NCI-H1417 treated with DMSO at 0.1 percent for 48 hours (cell line): ENCODE measurements at places on chromosomes 2 and 18.

GRCh38 chr2:40820319-40820718 lies 368.4 kb upstream of the SLC8A1 start:
- DNase-seq, result no peak

- DNase-seq, result no peak
Measured at GRCh38 chr2:233473878-233474277, 92.7 kb downstream of the USP40 start.

DNA sequence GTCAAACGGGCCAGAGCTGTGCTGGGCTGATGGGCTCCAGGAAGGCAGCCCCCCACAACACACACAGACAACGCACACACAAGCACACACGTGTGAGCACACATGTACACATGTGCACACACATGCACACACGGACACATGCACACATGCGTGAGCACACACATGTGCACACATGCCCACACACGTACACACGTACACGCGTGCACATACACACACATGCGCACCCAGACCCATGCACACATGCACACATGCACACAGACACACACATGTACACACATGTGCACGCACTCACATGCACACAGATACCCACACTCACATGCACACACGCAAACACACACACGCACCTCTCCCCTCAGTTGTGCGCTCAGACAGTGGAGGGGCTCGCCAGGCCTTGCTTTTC lies 31.2 kb upstream of the HPCAL1 start:
- no peak for DNase-seq

DNA sequence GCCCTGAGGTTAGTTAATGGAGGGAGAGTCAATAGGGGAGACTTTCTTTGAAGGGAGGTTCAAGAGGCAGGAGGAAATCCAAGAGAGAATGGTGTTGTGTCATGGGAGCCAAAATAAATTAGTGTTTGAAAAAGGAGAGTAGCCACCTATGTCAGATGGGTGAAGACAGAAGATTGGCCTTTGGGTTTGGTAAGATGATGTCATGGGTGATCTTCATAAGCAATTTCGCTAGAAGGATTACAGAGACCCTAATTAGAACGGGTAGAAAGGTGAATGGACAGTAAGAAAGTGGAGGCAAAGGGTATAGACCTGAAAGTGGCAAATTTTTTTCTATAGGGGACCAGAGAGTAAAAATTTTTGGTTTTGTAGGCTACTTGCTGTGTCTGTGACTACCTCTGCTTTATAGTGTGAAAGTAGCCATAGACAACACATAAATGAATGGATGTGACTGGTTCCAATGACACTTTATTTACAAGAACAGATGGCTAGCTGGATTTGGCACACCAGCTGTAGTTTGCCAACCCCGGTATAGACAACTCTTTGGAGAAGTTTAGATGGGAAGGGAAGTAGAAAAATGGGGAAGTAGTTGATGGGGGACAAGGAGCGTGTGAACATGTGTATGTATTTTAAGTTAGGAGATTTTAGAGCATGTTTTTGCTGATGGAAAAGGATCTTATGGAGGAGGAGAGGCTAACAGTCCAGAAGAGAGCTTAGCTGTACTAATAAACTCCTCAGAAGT lies 9.3 kb downstream of the STAMBP start:
- DNase-seq, result no peak

- DNase-seq, result no peak
Measured at GRCh38 chr2:58073008-58073407, 26.4 kb downstream of the VRK2 start.

GRCh38 chr2:26864226-26864625 lies 16.3 kb downstream of the DPYSL5 start:
- DNase-seq, result no peak

- no peak for DNase-seq
Measured at GRCh38 chr2:38672445-38673391, 6.8 kb downstream of the GALM start.

GRCh38 chr2:128154225-128154624 lies 63.2 kb downstream of the UGGT1 start:
- DNase-seq, result no peak

GRCh38 chr2:147086715-147087114 lies 758.1 kb upstream of the ACVR2A start:
- no peak for DNase-seq

- no peak for DNase-seq
Measured at GRCh38 chr2:28415010-28415409, 22.4 kb downstream of the FOSL2 start.

DNA sequence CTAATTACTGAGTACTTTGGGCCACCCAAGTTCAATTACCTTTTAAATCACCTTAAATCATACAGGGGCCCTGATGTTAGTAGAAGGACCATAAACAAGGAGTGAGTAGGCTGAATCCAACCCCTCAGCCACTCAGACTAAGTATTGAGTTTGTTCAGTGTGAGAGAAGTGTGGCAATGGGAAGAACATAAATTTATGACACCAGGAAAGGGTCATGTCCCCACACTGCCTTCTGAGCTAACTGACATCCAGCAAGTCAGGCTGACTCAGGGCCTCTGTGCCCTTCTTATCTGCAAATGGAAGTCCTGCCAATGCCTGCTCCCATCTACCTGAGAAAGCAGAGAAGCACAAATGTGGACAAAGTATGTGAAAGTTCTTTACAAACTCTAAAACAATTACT lies 12.9 kb downstream of the PLEKHM3 start:
- DNase-seq, result no peak

GRCh38 chr2:70173520-70173919 lies 17.3 kb downstream of the C2orf42 start:
- no peak for DNase-seq

GRCh38 chr2:164835302-164835701 lies 6.3 kb downstream of the COBLL1 start:
- no peak for DNase-seq

- DNase-seq, result no peak
Measured at GRCh38 chr18:23890589-23890988, 124.0 kb upstream of the TTC39C start.

DNA sequence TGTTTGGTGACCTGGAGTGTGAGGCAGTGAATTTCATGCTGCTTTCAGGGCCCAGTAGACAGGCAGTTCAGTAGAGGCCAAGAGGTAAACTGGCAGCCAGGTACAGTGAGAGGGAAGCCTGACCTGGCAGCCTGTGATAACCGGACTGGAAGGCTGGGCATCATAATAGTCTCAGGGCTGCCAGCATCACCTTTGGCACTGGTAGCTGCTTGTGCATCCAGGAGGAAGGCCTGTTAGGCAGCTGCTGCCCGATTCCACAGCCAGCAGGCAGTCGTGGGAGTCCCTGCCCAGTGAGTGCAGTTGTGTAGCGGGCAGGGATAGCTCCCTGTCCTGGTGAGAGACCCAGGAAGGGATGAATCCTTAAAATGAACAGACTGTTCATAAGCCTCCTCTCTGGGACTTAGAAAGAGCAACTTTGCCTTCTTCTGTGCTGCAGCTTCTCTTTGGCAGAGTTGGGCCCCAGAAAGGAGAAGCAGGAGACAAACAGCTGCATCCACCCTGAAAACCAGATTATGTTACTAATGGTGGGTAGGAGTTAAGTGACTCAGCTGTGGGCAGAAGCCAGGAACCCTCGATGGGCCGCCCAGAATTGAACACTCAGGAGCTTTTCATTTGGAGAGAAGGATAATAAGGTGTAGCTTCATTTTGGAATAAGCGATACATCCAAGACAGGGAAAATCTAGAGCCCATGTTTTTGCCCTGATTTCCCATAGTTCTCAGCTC lies 8.1 kb upstream of the GPBAR1 start:
- no peak for DNase-seq

GRCh38 chr18:5419601-5420000 lies 124.1 kb upstream of the ZBTB14 start:
- no peak for DNase-seq

- DNase-seq, result no peak
Measured at GRCh38 chr2:169093535-169093934, 24.2 kb downstream of the DHRS9 start.

DNA sequence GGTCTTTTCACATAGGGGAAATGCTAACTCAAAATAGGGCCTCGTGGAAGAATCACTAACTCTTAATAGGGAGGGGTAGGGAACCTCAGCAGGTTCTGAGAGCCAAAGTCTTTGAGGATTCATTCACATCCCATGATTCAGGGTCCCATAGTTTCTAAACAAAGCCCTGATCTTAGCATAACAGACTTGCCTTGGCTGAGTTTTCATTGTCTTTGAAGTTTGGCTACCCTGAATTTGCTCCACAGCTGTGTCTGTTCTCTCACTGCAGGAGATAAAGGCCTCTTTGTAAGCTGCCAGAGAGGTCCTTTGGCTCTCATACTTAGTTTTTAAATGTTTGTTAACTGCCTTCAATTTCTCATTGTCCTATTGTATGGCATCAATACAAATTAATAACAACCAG lies 54.5 kb downstream of the ZDBF2 start:
- no peak for DNase-seq

DNA sequence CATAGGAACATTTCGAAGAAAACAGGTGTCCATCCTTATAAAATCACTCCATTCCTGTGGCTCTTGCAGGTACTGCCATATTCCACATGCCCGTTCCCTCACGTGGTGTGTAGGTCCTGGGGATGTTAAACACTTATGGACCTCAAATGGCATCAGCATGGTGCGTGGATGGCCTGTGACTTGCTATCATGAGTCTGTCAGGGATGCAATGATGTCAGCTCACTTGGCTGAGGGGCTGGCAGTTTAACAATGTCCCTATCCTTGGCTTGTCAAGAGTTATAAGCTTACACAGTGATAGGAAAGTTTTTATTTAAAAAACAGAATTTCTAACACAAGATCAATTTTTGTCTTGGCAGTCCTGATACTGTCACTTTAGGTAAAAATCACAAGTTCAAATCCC lies 28.8 kb downstream of the MAIP1 start:
- no peak for DNase-seq

GRCh38 chr18:49376046-49376445 lies 84.4 kb downstream of the DYM start:
- no peak for DNase-seq

GRCh38 chr2:164841719-164842623 lies at the start of gene COBLL1:
TSS of gene COBLL1 (minus strand) at chr2:164841823. CDS start at chr2:164841196, 627 bp downstream.
- DNase-seq, result no peak

DNA sequence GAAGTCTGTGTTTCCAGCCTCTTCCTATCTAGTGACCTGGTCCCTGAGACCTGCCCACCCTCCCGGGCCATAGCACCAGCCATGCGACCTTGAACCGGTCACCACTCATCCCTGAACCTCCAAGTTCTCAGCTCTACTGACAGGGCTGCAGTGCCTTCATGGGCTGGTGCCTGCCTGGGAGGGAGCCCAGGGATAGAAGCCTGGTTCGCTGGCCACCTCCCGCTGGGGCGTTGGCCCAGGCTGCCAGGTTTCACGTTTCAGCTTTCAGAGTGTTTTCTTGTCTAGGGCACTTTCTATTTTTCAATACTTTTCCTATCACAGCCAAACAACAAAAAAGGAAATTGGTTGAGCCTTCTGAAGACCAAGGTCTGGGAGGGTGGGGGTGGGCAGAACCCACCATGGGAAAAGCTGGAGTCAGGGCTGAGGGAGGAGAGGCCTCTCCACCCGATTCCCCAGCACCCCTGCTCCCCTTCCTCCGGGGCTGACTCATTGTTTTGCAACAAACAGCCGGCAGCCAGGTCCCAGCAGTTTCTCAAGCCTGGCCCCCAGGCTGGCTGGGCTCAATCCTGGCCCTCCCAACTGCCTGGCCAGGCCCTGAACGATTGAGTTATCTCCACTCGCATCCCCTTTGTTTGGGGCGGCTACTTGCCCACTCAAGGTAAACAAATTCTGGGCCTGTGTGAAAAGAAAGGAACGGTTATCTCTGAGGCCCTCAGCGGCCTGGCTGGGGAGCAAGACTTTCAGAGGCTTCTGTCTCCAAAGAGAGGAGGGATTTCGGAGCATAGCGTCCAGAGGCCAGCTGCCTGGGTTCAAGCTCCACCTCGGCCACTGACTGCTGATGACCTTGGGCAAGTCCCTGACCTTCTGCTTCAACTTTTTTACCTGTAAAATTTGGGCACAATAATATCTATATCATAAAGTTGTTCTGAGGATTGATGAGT lies 47.5 kb downstream of the ZFP36L2 start:
- DNase-seq, result no peak

- DNase-seq, result no peak
Measured at GRCh38 chr2:34107811-34108210, 508.7 kb upstream of the FAM98A start.

DNA sequence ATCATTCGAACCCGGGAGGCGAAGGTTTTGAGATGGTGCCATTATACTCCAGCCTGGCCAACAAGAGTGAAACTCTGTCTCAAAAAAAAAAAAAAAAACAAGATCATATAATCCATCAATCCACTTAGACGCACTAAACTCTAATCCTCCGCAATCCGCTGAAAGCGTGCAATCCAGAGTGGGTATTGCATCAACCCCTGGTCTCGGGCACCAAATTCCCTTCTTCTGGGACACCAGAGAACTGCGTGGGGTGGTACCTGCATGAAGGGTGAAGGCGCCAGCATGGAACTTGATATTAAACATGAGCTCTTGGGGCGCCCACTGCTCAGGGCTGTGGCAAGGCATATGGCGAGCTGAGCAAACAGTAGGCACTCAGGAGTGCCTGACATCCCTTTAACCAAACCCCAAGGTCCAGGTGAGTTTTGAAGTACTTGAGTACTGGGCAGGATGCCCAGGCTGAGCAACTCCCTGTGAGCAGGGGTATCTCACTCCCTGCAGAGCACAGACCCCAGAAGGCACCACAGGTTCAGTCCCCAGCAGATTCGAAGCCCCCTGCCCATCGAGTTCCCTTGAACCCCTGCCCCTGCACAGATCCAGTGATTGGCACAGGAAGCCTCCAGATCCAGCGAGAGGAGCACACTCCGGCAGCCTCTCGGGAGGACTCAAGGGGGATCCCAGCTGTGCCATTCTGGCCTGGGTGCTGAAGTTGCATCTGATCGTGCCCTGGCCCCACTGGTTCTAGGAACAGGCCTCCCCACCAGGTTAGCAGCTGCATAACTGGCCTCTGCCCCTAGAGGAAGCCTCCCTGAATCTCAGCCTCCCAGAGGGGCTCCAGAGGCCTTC lies 8.0 kb downstream of the ALPI start:
- no peak for DNase-seq

DNA sequence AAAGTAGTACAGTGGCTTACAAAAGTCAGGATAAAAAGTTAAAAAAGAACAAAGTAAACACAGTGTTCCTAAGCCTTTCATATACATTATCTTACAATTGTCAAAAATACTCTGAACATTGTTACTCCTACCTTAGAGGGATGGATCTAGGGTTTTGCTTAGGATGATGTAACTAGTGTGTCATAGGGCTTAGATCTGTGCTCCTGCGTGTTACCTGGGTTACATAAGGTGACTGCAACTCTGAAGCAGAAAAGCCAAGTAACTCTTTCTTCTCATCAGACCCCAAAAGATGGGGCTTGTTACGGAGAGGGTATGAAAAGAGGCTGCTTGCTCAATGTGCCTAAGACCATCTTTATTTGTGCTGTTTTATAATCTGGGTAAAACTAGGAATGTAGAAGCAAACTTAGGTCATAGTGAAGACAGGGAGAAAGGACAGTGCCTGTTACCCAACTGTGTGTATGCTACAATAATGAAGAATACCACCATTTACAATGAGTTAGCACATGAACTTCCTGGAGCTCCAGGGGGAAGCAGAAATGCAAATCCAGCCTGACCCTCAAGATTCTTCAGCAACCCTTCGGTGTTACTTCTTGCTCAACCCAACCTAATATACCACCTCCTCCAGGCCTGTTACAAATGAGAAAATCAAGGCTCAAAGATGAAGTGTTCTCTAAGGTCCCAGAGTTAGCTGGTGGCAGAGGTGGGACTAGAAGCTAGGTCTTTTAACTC lies 42.0 kb upstream of the STK17B start:
- DNase-seq, result no peak
